ENCODE measurements at places on chromosomes 5 and 9. TPM values are rescaled to one million over a fixed set of nuclear protein-coding genes. Genes with fewer than 3 reads are reported as not detected.

DNA sequence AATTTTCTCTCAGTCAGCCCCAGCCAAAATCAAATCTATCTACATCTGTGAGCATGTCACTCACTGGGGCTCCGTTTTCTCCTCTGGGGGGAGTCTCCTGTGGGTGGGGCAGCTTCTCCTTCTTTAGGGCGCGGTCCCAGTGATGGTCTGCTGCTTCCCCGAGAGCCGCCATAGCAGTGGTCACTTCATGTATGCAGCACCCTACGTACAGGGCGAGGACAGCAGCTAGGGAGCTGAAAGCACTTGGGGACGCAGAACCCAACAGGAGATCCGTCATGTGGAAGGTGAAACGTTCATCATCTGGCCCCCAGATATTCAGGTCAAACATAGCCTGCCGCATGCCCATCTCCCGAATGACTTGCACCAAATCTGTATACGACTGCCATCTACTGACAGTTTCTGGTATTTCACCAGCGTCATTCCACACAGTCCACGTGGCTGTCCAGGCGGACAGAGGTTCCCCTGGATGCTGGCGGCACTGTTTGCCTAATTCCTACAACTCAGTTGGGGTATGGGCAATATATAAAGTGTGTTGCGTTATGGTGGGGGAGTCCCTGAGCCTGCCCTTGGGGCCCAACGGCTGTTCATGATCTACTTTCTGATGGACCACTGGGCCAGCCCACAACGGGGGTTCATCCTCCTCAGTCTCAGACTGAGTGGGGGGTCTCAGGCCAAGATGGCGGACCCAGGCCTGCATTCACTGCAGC lies 795.0 kb downstream of the EFNA5 start:
- H3K4me3 ChIP-seq, result no peak overlapping the region
- H3K36me3 ChIP-seq, result peaks cover 21% of the 10 kb centered on the region
- DNase-seq, result peak; percentile 79
- no peaks in the 10 kb centered on the region for H3K27me3 ChIP-seq

DNA sequence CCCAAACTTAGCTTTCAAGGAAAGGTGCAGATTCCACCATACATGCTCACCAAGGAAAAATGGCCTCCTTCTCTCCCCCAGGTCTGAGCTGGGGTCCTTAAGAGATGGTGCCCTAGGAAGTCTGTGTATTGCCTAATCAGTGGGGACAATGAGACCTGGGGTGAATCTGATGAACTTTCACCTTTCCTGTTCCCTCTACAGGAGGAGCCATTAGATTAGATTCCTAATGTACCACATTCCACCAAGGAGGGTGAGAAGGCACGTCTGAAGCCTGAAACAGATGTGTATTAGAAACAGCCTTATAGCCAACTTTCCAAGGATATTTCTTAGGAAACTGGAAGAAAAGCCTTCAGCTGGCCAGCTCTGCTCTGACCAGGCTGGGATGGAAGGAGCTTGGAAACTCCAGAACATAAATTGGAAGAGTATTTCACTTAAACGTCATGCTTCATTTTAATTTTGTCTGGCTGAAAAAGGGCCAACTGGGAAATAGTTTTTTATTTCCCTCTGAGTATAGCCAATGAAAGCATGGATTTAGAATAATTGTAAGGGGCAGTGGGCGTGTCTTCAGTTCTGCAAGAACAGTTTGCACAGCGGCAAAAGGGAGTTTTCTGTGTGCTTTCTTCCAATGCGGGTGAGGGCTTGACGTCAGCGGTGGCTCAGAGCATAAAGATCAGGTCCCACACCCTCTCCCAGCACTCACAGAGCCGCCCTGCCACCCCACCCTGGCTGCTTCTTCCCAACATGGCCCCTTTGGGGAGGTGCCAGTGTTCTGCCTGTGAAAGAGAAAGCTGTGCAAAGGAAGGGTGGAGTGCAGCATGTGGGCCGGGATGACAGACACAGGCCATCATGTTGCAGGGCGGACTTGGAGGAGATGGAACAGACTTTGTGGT lies 210.9 kb downstream of the ESM1 start:
- H3K27ac ChIP-seq, result no peak overlapping the region
- no peak for DNase-seq
- no peaks in the 10 kb centered on the region for H3K27me3 ChIP-seq

DNA sequence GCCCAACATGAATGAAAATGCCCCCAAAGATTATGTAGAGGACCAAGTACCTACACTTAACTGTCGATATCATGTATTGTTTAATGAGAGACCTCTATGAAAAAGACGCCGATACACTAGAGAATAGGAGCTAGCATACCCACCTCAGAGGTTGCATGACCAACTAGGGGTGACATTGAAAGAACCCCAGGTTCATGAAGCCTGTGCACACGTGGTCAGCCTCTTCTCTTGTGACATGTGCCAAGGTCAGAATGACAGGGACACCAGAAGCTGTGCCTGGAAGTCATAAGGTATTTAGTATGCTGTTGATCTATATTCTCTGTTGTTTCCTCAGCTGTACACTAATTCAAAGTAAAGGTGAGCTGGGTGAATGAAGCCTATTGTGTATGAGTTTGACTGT lies 1594.1 kb downstream of the EFNA5 start:
- H3K27ac ChIP-seq, result no peak overlapping the region
- H3K27me3 ChIP-seq, result no peaks in the 10 kb centered on the region
- no peak overlapping the region for H3K4me3 ChIP-seq
- H3K4me1 ChIP-seq, result peaks cover 2% of the 10 kb centered on the region

DNA sequence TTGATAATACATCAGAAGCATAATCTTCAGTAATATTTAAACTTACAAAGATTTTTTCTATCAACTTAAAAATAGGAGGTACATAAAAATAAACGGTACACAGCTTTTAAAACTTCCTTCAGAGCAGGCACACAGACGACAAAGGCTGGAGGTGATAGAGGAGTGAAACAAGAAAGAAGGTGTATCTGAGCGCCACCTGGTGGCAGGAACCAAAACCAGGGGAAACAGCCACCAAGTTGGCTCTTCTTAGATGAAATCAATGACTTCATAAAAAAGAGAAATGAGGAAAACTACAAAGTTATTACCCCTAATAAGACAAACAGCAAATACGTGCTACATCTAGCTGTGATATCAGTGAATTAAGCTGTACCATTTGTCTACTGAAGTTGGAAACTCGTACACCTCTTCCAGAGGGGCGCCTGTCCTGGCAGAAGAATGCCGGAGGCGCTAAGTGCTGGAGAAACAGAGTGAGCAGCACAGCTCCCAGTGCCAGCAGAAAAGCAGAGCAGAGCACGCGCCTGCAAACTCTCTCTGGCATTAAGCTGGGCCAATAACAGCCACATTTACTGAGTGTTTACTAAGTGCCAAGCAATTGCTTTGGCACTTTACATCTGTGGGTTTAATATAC lies 85.9 kb downstream of the SETX start:
- no peak overlapping the region for H3K4me3 ChIP-seq
- peak; percentile 72 for DNase-seq
- no peaks in the 10 kb centered on the region for H3K27me3 ChIP-seq
- H3K27ac ChIP-seq, result no peak overlapping the region

DNA sequence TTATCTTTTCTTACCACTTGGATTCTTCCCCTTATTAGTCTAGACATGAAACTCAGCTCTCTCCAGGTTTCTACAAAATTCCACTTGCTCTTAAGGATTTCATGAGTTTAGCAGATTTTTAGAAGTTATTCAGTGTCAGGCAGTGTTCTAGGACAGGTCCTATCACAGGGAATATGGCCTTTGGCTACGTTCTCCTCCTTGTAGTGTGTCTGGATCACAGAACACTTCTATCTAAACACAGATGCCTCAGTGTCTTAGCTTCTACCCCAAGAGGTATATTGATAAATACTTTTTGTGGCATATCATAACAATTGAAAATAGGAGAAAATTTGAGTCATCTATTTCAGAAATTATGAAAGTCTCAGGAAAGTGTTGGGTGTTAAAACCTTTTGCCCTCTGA lies 15.6 kb downstream of the RAB3C start:
- no peak overlapping the region for H3K4me3 ChIP-seq
- H3K36me3 ChIP-seq, result peaks cover 19% of the 10 kb centered on the region
- no peak for DNase-seq
- no peak overlapping the region for H3K27ac ChIP-seq
- no peaks in the 10 kb centered on the region for H3K4me1 ChIP-seq
- no peaks in the 10 kb centered on the region for H3K27me3 ChIP-seq

DNA sequence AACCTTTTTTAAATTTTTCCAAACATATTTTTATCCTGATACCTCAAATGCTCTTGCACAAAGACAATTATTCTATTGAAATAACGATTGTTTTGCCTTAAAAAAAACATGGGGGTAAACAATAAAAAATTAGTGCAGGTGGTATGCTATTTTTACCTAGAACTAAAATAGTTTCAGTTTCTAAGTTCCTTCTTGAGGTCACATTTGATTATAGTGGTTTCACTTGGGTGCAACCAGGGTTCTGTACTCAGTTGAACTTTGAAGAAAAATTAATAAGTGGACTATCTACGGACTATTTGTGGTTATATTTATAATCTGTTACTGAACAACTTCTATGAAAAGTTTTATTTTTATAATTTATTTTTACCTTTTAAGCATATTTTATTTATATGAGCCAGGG lies 387.1 kb upstream of the IZUMO3 start:
- no peak overlapping the region for H3K27ac ChIP-seq
- H3K4me3 ChIP-seq, result no peak overlapping the region
- H3K4me1 ChIP-seq, result no peaks in the 10 kb centered on the region
- no peak for DNase-seq
- no peaks in the 10 kb centered on the region for H3K27me3 ChIP-seq

DNA sequence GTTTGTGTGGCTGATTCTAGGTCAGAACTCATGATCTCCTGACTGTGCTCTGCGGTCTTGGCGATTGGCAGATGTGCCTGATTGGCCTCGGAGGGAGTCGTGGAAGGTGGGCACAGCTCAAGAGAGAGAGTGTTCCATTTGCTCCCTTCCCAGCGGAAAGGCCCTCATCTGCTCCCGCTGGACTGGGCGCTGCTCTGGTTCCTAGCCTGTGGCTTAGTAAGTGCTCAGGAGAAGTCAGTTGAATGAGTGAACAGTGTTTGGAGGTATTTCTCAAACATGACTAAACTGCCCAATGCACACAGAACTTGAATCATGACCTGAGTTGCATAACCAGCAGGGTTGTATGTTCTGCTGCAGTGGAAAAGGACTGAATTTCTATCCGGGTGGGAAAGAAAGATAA lies 120.2 kb upstream of the PITX1 start:
- H3K36me3 ChIP-seq, result no peaks in the 10 kb centered on the region
- H3K4me1 ChIP-seq, result no peaks in the 10 kb centered on the region
- no peaks in the 10 kb centered on the region for H3K27me3 ChIP-seq
- H3K4me3 ChIP-seq, result no peak overlapping the region
- no peak overlapping the region for H3K27ac ChIP-seq

DNA sequence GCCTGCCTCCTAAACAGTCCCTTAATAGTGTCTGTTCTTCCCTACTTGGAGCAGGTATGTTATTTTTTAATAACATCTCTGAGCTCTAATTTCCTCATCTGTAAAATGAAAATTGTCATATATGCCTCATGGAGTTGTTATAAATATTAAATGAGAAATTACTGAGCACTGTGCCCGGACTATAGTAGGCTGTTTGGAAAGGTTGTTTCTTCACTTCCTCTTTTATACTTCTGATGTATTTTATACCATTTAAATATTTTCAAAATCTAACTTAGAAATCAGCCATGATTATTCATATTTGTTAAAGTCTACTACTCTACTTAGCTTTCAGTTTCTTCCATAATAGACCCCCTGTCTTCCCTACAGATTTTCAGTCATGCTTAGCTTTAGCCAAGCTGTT lies 30.5 kb upstream of the HAPLN1 start:
- H3K27me3 ChIP-seq, result no peaks in the 10 kb centered on the region
- H3K4me1 ChIP-seq, result no peaks in the 10 kb centered on the region
- H3K36me3 ChIP-seq, result peaks cover 16% of the 10 kb centered on the region
- H3K4me3 ChIP-seq, result no peak overlapping the region

GRCh38 chr5:89668821-89669220 lies 740.7 kb downstream of the CETN3 start:
- H3K36me3 ChIP-seq, result peaks cover 4% of the 10 kb centered on the region
- no peak for DNase-seq
- no peak overlapping the region for H3K27ac ChIP-seq
- no peaks in the 10 kb centered on the region for H3K4me1 ChIP-seq
- H3K4me3 ChIP-seq, result no peak overlapping the region

DNA sequence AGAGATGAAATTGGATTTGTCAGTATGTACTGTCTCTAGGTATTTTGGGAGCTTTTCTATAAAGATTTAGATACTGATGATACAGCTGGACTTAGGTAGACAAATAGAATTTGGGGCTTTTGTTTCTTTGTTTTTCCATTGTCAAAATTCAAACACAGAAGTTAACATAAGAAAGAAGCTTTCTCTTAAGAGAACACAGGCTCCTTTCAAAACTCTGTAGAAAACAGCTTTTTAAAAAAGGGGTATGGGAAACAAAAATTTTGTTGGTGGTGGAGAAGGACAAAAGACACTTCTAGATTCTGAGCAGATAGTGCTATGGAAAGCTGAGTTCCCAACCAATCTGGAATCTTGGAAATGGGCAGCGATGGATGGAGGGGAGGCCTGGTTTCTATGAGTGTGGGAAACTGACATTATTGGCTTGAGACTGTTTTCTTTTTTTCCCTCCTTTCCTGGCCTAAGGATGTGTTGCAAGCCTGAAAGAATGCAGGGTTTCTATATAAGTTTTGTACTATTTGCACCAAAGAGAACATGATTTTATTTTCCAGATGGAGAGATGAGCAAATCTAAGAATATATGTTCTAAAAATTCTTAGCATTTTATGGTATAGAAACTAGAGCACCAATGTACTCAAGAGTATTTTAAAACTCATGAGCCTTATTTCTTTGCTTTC lies 240.0 kb downstream of the PRR16 start:
- peak overlapping the region; percentile 94 for H3K27ac ChIP-seq
- DNase-seq, result no peak
- peaks cover 2% of the 10 kb centered on the region for H3K4me1 ChIP-seq
- H3K36me3 ChIP-seq, result peaks cover 34% of the 10 kb centered on the region

- no peaks in the 10 kb centered on the region for H3K27me3 ChIP-seq
- DNase-seq, result no peak
- H3K27ac ChIP-seq, result no peak overlapping the region
- no peaks in the 10 kb centered on the region for H3K36me3 ChIP-seq
Measured at GRCh38 chr9:126159430-126160060, 167.1 kb upstream of the MVB12B start.

DNA sequence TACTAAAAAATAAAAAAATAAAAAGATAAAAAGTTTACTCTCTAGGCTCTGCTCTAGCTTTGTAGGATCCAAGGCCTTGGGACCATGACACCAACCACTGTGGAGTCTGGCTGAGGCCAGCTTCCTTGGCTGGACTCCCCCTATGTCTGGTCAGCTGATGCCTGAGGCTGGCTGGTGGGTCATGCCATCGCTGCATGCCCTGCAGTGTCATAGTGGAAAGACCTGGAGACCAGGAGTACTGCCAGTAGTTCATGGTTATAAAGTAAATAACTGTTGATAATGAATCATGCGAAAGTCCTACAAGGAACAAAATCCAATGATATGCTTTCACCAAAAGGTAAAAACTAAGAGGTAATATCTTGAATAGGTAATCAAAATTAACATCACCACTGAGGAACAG lies 43.2 kb downstream of the GARNL3 start:
- H3K36me3 ChIP-seq, result no peaks in the 10 kb centered on the region
- H3K27me3 ChIP-seq, result no peaks in the 10 kb centered on the region
- H3K4me1 ChIP-seq, result no peaks in the 10 kb centered on the region
- H3K27ac ChIP-seq, result no peak overlapping the region
- no peak overlapping the region for H3K4me3 ChIP-seq
- no peak for DNase-seq

GRCh38 chr5:11046160-11046559 lies 285.1 kb upstream of the DAP start:
- no peaks in the 10 kb centered on the region for H3K36me3 ChIP-seq
- DNase-seq, result peak; percentile 49
- H3K4me1 ChIP-seq, result no peaks in the 10 kb centered on the region

TRIM7 gene
- not detected for total RNA-seq

ANKRD34B gene
- total RNA-seq, result 0.72 TPM

PCDHGA4 gene
- total RNA-seq, result 2.3 TPM

PHF24 gene
- total RNA-seq, result 0.68 TPM

NRG2 gene
- total RNA-seq, result 0.13 TPM

KCNN2 gene
- 21.7 TPM for total RNA-seq

DMRT3 gene
- not detected for total RNA-seq

PCDHB4 gene
- 1.6 TPM for total RNA-seq

BTNL3 gene
- not detected for total RNA-seq
